ENCODE measurements at places on chromosomes 2 and 18. TPM values are rescaled to one million over a fixed set of nuclear protein-coding genes. Genes with fewer than 3 reads are reported as not detected.

DNA sequence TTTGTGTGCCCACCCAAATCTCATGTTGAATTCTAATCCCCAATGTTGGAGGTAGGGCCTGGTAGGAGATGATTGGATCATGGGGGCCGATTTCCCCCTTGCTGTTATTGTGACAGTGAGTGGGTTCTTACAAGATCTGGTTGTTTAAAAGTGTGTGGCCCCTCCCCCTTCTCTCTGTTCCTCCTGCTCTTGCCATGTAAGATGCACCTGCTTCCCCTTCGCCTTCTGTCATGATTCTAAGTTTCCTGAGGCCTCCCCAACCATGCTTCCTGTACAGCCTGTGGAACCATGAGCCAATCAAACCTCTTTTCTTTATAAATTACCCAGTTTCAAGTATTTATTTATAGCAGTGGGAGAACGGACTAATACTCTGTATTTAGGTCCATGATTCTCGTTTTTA lies 588.1 kb downstream of the DCDC2C start:
- no peak for DNase-seq

GRCh38 chr2:43194121-43194869 lies 32.1 kb downstream of the ZFP36L2 start:
- no peak for DNase-seq

Gene MAP4K3
- total RNA-seq, result 26.2 TPM

DNA sequence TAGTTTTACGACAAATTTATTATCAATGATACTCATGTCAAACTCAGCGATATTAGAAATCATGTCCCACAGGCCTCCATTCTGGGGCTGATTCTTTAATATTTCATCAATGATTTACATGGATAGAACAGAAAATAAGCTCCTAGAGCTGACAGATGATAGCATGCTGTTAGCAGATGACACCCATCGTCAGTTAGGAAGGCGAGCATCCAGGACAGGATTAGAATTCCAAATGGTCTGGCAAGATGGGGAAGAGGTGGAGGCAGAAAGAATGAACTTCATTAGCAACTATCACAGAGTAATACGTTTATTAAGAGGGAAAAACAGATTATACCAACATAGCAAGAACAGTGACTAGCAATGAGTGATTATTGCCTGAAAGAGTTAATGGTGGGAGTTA lies 46.2 kb upstream of the ACVR1 start:
- DNase-seq, result no peak

Gene ID2
- 213 TPM for total RNA-seq

All from right atrium auricular region (tissue), 2 donors.